Right cardiac atrium (tissue), 5 donors: ENCODE measurements at places on chromosomes 1 and 21. TPM values are rescaled to one million over a fixed set of nuclear protein-coding genes. Genes with fewer than 3 reads are reported as not detected.

Gene PER3
- polyA plus RNA-seq: 11.5 TPM

Gene OLFML2B
- polyA plus RNA-seq: 2.7 TPM

Gene EPHB2
- polyA plus RNA-seq: 1.2 TPM

Gene TMEM200B
- polyA plus RNA-seq: 2.8 TPM

Gene YOD1
- 1.6 TPM for polyA plus RNA-seq

Gene ERG
- polyA plus RNA-seq: 6.6 TPM

Gene TLCD4
- polyA plus RNA-seq: 18.2 TPM

Gene TFB2M
- polyA plus RNA-seq: 11.5 TPM

Gene S100A8
- 42.3 TPM for polyA plus RNA-seq

Gene TBX15
- polyA plus RNA-seq: 1.1 TPM

Gene AQP10
- 0.23 TPM for polyA plus RNA-seq

Gene OR2W3
- polyA plus RNA-seq: not detected

Gene C1orf210
- 0.07 TPM for polyA plus RNA-seq

Gene OPRD1
- polyA plus RNA-seq: under 0.01 TPM

Gene SPRR2E
- polyA plus RNA-seq: not detected

Gene AKR7A3
- 0.20 TPM for polyA plus RNA-seq

Gene ZNF648
- polyA plus RNA-seq: not detected

Gene OLFM3
- not detected for polyA plus RNA-seq

Gene NUP133
- 11.8 TPM for polyA plus RNA-seq
